ENCODE measurements at places on chromosomes 4 and X. TPM values are rescaled to one million over a fixed set of nuclear protein-coding genes. Genes with fewer than 3 reads are reported as not detected.

- no peak for DNase-seq
Measured at GRCh38 chr4:77065382-77065781, 10.4 kb downstream of the CCNI start.

DNA sequence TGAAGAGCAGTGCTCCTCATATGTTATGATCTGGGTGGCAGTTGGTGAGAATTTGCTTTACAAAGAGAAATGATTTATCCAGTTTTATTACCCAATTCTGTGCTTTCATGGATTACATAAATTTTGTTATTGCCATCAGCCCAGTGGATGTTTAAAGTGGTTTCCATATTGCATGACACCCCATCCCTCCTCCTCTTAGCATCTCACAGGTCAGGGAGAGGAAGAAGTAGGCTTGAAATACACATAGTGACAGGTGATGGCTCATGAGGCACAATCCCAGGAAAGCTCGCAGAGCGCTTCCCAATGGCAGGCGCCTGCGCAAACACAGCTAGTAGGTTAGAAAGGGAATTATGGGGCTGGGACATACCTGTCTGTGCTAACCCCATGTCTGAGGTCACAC, 47.7 kb upstream of the GATB start:
- DNase-seq, result no peak

DNA sequence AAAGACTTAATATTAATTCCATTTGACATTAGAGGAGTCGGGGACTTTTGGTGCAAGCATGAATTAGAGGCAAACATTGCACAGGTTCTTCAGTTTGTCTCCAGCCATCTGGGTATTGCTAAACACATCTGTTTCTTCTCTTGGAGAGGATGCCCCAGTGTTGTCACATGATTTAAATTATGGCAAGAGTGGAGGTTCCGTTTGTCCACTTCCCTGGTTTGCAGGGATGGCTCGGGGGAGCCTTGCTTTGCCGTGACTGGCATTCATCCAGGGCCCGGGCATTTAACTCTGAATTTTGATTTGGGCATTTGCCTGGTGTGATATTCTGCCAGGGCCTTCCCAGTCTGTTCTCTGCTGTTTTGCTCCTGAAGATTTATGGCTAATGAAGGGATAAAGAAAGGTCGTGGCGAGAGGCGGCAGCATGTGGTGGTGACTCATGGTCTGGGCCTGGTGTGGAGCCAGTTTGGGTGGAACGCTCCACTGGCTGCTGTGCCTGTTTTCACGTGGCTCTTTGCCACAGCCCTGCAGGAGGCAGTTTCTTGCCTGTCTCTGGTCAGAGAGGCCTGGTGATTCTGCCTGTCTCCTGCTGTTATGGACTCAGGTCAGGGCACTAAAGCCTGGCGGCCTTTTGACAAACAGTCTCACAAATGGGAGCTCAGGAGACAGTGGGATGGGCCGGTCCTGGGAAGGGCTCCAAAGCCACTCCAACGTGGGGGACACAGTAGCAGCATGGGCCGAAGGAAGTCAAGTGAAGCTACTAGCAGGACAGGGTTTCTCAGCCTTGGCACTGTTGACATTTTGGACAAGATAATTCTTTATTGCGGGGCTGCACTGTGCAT, 99.4 kb upstream of the PGRMC2 start:
- DNase-seq, result no peak

GRCh38 chrX:11470250-11470974, 177.2 kb downstream of the AMELX start:
- DNase-seq, result no peak

DNA sequence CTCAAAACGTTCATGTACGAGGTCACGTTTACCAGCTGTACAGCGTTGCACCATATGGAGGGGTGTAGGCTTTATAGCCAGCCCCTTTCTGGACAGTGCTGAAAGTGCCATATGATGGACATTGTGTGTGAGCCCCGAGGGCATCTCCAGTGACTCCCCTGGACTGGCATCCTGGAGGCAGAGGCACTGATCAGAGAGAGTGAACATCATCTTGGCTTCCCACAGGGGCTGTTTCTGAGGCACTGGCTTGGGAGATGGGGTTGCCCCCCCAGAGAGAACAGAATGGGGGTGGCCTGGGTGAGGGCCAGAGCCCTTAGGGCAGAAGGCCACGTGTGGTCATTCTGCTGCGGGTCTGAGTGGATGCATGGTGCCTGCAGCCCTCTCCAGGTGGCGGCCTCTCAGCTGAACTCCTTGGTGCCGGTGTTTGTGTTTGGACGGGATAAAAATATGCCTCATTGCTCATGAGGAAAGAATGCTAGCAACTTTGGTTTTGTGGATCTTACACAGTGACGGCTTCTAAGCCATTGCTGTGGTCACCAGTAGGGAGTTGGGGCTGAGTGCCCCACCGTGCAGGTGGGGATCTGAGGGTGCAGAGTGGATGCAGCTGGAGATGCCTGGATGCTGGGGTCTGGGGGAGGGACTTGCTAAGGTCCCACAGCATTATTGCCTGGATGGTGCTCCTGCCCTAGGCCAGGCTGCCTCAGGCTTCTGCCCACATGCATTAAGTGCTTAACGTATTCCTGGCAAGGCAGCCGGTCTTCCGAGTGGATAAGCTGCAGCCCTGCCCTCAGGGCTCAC, 3.4 kb downstream of the WFS1 start:
- no peak for DNase-seq

- DNase-seq, result no peak
Measured at GRCh38 chr4:6179362-6179761, 21.0 kb downstream of the JAKMIP1 start.

- DNase-seq, result no peak
Measured at GRCh38 chr4:126130215-126130614, 815.5 kb downstream of the FAT4 start.

The COL25A1 gene
- total RNA-seq, result 9.2 TPM

The GAGE12G gene
- total RNA-seq, result not detected

The CXorf58 gene
- total RNA-seq, result not detected
